ENCODE measurements at places on chromosomes 7 and 10. TPM values are rescaled to one million over a fixed set of nuclear protein-coding genes. Genes with fewer than 3 reads are reported as not detected.

The PPP1R9A gene
- total RNA-seq, result not detected

The CDK14 gene
- 4.0 TPM for total RNA-seq

The TIMM23B gene
- total RNA-seq, result 30.0 TPM

The GDI2 gene
- total RNA-seq, result 114 TPM

The FXYD4 gene
- total RNA-seq, result not detected

The YKT6 gene
- total RNA-seq, result 79.2 TPM

DNA sequence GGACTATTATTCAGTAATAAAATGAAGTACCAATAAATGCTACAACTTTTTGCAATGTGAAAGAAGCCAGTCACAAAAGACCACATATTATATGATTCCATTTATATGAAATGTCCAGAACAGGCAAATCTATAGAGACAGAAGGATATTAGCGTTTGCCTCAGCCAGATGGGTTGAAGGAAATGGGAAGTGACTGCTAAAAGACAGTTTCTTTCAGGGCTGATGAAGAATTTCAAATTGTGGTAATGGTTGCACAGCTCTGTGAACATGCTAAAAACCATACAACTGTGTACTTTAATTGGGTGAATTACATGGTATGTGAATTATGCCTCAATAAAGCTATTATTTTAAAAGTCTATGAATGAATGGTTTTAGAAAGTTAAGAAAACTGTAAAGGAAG, 23.9 kb upstream of the REEP3 start:
- H3K36me3 ChIP-seq, result no peaks in the 10 kb centered on the region
- no peak for DNase-seq
- no peak overlapping the region for H3K4me3 ChIP-seq
- no peaks in the 10 kb centered on the region for H3K27me3 ChIP-seq

GRCh38 chr10:37856881-37857286, 526 bp downstream of the ZNF248 start:
- peak overlapping the region; percentile 86 for H3K4me3 ChIP-seq
- H3K27ac ChIP-seq, result peak overlapping the region; percentile 94
- DNase-seq, result no peak
- peaks cover 18% of the 10 kb centered on the region for H3K4me1 ChIP-seq

DNA sequence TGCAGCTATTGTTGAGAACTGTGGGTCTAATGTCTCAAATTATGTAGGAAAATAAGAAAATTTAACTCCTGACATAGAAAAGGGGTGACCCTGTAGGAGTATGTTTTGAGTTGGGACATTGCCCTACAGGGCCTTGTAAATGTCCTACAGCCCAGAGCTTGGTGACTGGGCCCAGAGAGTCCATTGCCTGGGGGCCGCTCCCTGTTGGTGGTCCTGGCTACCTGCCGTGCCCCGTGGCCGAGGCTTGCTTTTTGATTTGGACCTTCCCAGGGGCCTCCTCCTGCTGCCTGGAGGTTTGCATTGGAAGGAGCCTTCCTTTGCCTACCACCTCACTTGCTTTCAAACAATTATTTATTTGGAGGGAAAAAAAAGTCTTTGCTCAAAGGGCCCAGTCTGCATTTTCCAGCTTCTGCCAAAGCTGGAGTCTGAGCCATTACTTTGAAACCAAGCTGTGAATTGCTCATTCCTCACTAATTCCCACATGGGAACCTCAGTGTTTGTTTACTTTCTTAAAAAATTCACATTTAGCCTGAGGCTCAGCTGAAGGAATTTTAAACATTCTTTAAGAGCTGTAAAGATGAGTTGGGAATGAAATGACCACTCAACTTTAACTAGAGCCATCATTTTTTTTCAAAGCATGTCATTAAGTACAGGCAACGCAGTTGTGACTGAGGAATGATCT, 355.0 kb downstream of the GLRX3 start:
- H3K27ac ChIP-seq, result no peak overlapping the region
- DNase-seq, result no peak
- H3K4me1 ChIP-seq, result no peaks in the 10 kb centered on the region
- H3K27me3 ChIP-seq, result no peaks in the 10 kb centered on the region

DNA sequence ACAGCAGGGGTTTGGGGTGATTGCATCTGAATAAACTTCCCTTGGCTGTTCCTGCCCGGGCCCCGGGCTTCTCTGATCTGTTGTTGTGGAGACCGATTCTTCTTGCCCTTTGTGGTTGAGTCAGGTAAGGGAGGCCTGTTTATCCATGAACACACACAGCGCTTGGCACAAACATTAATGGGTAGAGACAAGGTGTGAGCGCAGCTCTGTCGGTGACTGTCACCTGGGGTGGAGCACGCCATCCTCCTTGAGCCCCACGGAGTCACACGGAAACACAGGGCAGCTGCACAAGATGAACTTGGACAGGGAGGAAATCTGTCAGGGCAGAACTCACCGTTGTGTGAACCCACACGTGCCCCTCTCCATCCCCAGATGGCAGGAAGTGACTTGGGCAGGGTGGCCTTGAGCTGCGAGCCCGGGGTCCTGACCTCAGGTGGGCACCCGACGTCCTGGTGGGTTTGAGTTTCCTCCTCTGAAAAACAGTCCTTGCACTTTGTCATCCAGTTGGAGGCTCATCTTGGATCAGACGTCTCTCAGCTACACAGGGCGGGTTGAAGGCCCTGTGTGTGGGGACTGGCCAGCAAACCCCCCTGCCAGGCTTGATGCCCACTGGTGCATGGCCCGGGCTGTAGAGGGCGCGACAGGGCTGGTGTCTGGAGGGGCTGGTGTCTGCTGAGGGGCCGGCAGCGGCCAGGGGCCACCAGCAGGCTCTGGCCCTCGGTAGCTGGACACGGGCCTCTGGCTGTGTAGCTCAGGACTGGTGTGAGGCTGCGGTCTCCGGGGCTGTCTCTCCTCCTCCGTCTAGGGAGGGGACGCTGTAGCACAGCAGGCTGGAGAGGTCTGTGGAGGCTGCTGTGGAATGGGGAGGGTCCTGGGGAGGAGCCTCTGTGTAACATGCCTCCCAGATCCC, 24.2 kb upstream of the SHH start:
- H3K4me1 ChIP-seq, result no peaks in the 10 kb centered on the region
- no peak overlapping the region for H3K4me3 ChIP-seq
- H3K27me3 ChIP-seq, result no peaks in the 10 kb centered on the region

GRCh38 chr7:13115157-13115772, 427.8 kb downstream of the ARL4A start:
- no peaks in the 10 kb centered on the region for H3K36me3 ChIP-seq
- H3K27me3 ChIP-seq, result no peaks in the 10 kb centered on the region
- DNase-seq, result no peak

GRCh38 chr10:58648131-58648530, 135.5 kb downstream of the BICC1 start:
- no peaks in the 10 kb centered on the region for H3K36me3 ChIP-seq
- H3K4me1 ChIP-seq, result no peaks in the 10 kb centered on the region
- H3K27me3 ChIP-seq, result no peaks in the 10 kb centered on the region
- H3K27ac ChIP-seq, result no peak overlapping the region
- DNase-seq, result no peak

GRCh38 chr10:75648854-75649253, 217.4 kb downstream of the LRMDA start:
- H3K27ac ChIP-seq, result no peak overlapping the region
- H3K4me3 ChIP-seq, result no peak overlapping the region
- no peaks in the 10 kb centered on the region for H3K36me3 ChIP-seq
- no peaks in the 10 kb centered on the region for H3K4me1 ChIP-seq
- no peak for DNase-seq

DNA sequence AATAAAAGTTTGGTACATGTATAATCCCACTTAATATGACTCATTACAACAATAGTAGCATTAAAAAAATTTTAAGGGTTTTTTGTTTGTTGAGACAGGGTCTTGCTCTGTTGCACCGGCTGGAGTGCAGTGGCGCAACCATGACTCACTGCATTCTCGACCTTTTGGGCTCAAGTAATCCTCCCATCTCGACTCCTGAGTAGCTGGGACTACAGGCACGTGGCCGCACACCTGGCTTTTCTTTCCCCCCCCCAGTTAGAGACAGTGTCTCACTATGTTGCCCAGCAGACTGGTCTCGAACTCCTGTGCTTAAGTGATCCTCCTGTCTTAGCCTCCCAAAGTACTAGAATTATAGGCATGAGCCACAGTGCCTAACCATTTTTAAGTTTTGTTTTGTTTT, 40.7 kb downstream of the KMT2C start:
- no peak overlapping the region for H3K27ac ChIP-seq
- H3K4me1 ChIP-seq, result no peaks in the 10 kb centered on the region
- no peaks in the 10 kb centered on the region for H3K36me3 ChIP-seq
- no peak for DNase-seq
- no peak overlapping the region for H3K4me3 ChIP-seq
- no peaks in the 10 kb centered on the region for H3K27me3 ChIP-seq

- H3K36me3 ChIP-seq, result peaks cover 18% of the 10 kb centered on the region
- H3K27me3 ChIP-seq, result no peaks in the 10 kb centered on the region
- H3K4me1 ChIP-seq, result no peaks in the 10 kb centered on the region
Measured at GRCh38 chr10:119401671-119402395, 140.7 kb downstream of the RGS10 start.

- no peak overlapping the region for H3K27ac ChIP-seq
- no peak overlapping the region for H3K4me3 ChIP-seq
- no peaks in the 10 kb centered on the region for H3K4me1 ChIP-seq
- no peak for DNase-seq
Measured at GRCh38 chr7:133941496-133941895, 185.6 kb upstream of the LRGUK start.

- H3K4me3 ChIP-seq, result no peak overlapping the region
- DNase-seq, result no peak
- no peaks in the 10 kb centered on the region for H3K27me3 ChIP-seq
- H3K36me3 ChIP-seq, result no peaks in the 10 kb centered on the region
Measured at GRCh38 chr10:92755725-92756124, 66.0 kb downstream of the HHEX start.

- no peaks in the 10 kb centered on the region for H3K4me1 ChIP-seq
- no peak for DNase-seq
- no peak overlapping the region for H3K27ac ChIP-seq
- H3K36me3 ChIP-seq, result no peaks in the 10 kb centered on the region
Measured at GRCh38 chr10:121070275-121071070, 219.3 kb downstream of the WDR11 start.

DNA sequence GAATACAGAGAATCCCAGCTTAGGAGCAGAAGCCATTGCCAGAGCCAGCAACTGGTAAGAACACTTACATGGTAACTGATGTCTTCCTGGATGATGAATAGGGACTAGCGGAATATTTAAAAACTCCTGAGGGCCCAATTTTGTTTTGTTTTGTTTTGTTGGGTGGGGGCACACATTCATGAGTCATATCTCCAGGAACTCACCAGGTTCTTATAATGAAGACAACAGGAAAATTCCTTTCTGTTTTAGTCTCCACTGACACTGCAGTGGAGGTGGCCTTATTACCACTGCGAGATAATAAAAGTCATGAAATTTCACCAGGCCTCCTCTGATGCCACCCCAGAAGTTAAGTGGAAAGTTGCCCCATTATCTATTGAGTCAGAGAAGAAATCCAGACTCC, 6.6 kb upstream of the CUZD1 start:
- no peak overlapping the region for H3K4me3 ChIP-seq
- no peaks in the 10 kb centered on the region for H3K27me3 ChIP-seq
- H3K4me1 ChIP-seq, result peaks cover 4% of the 10 kb centered on the region
- no peak overlapping the region for H3K27ac ChIP-seq

- no peak for DNase-seq
- no peaks in the 10 kb centered on the region for H3K27me3 ChIP-seq
- no peak overlapping the region for H3K4me3 ChIP-seq
- H3K36me3 ChIP-seq, result peaks cover 25% of the 10 kb centered on the region
- peaks cover 91% of the 10 kb centered on the region for H3K4me1 ChIP-seq
- H3K27ac ChIP-seq, result no peak overlapping the region
Measured at GRCh38 chr7:1924258-1924817, 254.3 kb downstream of the ELFN1 start.

GRCh38 chr7:111753968-111754367, 191.7 kb upstream of the IMMP2L start:
- no peak overlapping the region for H3K27ac ChIP-seq
- no peak overlapping the region for H3K4me3 ChIP-seq
- DNase-seq, result no peak
- no peaks in the 10 kb centered on the region for H3K36me3 ChIP-seq
- no peaks in the 10 kb centered on the region for H3K4me1 ChIP-seq
